NCI-H1930 (cell line): ENCODE measurements at places on chromosomes 1 and 21.
A peak's percentile ranks its signal among the peaks of the same experiment; 100 is the strongest.

DNA sequence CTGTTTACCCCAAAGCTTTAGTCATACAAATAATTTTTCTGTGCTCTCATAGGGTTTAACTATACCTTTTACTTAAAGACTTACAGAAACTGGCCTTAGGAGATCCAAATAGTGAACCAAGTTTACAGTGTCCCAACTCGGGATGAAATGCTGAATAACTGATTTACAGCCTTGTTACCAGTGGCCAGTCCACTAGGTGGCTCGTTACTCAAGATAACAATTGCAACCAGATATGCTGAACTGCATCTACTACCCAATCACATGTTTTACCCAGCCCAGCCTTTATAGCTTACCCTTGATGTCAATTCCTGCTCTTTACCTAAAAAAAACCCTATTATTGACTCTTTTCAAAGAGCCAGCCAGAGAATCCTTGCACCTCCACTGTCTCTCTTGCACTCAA lies 1148.8 kb upstream of the ADGRL4 start:
- no peak for DNase-seq

DNA sequence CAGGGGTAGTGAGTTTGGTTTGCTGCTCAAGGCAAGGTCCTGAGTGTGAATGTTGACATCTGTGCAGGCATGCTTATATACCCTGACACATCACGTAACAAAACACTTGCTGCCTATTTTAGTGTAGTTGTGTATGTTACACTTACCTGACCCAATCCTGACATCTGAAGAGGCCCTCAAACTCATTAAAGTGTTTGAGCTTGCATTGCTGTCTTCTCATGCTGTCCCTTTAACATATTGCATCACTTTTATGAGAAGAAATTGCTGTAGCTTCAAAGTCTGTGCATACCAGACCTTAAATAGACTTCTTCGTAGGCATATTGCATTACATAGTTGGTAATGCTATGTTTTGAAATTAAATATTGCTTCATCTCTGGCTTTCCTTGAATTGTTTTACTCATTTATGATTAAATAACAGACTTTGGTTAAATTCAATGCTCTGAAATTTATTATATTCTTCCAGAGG lies at the start of gene KRTAP19-3:
Gene KRTAP19-3, minus strand, starts transcription at position 51 of the 466 bp plus-strand sequence. CDS start 56 bp downstream, outside the sequence.
- DNase-seq: no peak

DNA sequence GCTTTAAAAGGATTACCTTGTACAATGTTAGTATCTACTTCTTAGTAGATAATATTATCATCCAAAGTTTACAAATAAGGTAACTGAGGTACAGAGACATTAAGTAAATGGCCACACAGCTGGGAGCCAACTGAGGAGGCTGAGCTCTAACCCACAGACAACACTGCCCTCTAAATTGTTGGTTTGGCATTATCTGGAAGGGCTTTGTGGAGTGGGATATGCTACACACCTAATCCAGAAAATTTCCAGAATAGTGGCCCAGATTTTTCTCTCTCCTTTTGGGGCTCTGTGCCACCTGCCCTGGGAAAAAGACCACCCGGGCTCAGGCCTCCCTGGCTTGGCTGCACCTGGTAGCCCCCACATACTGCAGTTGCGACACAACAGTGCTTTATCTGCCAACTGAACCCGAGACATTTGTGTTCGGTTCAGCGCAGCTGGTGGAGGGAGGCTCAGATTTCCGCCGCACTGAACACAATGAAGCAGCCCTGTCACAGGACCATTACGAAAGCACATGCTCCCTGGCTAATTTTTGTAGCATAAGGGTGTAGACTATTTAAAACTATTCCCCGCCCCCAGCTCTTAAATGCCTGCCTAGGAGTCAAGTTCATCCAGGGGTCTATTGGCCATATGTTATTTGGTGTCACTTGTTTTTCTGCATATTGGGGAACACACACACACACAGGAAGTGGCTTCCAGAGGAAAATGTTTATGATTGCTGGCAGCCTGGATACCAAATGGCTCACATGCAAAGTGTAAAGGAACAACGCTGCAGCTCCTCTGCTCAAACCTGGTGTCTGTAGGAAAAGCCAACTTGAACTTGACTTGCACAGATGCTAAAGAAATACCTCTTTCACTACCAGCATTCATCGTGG lies 92.3 kb upstream of the ESRRG start:
- DNase-seq: no peak

DNA sequence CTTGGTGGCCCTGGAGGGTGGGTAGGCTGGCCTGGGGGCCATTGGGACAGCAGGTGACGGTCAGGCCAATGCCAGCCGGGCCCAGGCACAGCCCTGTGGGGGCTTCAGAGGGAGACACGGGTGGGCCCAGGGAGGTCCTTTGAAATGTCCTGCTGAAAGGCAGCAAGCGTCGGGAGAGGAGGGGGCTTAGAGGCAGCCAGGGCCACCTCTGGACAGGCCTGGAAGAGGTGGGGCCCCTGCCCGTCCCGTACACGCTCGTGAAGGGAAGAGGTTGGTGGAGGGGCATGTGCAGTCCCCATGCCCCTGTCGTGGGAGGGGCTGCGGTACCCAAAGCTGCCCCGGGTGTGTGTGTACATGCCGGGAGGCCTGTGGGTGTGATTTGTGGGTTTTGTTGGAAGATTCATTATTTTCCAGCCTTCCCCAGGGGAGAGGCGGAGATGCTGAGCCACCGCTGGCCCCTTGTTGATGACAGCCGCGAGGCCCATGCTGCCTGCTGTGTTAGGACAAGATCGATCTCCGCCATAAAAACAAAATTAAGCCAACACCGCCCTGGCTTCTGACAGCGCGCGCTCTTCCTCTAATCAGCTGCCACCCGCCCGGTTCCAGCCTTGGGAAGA lies 3.4 kb upstream of the PLCH2 start:
- no peak for DNase-seq

DNA sequence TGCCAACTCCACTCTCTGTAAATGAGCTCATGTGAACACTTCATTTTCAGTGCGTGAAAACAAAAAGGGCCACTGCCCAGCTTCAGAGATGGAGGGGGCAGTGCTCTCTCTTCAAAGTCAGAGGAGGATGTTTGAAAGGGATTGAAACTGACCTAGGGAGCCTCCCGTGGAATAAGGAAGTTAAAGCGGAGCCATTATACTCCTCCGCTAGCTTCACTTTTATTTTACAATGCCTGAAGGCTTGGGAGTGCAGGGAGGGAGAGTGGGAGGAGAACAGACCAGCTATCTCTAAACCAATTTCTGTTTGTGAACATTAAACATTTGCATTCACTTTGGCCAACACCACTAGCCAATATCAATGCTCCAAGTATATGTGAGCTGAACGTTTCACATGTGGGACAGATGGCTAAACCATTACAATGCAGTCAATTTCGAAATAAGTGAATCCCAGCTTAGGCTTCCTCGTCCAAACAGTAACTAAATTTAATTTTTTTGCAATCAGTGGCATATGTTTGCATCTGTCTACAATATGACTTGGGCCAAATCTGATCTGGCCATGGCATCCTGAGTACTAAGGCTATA lies 126.9 kb downstream of the ESRRG start:
- DNase-seq: no peak

DNA sequence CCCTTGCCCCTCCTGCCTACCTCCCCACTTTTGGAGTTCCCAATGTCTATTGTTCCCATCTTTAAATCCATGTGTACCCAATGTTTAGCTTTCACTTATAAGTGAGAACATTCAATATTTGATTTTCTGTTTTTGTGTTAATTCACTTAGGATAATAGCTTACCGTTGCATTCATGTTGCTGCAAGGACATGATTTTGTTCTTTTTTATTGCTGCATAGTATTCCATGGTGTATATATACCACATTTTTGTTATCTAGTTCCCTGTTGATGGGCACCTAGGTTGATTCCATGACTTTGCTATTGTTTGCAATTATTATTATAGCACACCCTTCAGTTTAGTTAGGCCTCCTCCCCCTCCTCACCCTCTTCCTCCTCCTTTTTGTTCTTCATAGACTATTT lies 33.5 kb upstream of the ADAR start:
- DNase-seq: no peak

DNA sequence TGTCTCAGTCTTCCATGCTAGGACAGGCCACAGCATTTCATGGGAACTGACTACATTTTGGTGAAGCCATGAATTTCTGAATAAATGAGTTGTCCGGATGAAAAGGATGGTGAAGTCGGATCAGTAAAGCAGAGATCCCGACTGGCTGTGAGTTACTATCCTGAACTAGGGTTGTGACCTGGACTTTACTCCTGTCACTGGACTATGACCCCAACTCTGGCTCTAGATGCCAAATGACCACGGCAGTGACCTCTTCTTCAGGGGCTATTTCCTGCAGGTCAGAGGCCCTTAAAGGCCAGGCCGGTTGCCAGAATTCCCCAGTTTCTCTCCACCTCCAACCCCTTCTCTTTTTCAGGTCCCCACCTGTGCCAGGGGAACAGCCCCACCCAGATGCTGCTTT lies 1.7 kb upstream of the NECTIN4 start:
- DNase-seq: no peak

- peak; percentile 35 for DNase-seq
These were observed 10.9 kb downstream of the C1orf216 start for GRCh38 chr1:35707601-35708440.

DNA sequence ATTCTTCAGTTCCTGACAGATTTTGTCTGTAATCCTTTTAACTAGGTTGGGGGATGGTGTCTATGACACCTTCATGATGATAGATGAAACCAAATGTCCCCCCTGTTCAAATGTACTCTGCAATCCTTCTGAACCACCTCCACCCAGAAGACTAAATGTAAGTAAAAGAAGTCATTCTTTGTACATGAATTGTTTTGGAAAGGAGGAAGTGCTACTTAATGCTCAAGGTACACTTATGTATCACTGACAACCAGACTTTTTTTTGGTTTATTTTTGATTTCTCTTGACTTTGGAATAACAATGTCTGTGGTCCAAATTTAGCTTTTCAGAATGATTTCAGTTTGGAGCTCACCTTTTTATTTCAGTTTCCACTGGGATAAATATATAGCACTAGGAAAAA lies 2.3 kb downstream of the DYRK3 start:
- DNase-seq: no peak

- no peak for DNase-seq
These were observed 44.2 kb downstream of the ARHGEF11 start for GRCh38 chr1:157001304-157001703.

GRCh38 chr1:236545621-236546169 lies 21.9 kb downstream of the LGALS8 start:
- DNase-seq: no peak

- no peak for DNase-seq
These were observed 19.3 kb downstream of the TEX38 start for GRCh38 chr1:46690931-46691421.

- DNase-seq: no peak
These were observed 44.4 kb upstream of the DHCR24 start for GRCh38 chr1:54931275-54931840.

DNA sequence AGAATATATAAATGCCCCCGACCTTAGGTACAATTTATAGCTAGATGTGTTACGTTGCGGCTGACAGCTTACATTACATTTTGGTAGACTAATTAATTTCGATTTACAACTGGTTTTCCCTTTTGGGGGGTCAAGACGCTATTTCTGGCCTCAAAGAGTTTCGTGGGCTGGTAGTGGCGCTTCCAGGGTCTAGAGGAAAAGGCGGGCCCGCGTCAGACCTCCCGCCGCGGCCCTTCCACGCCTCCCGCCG lies 391 bp downstream of the IFT25 start:
- DNase-seq: no peak

GRCh38 chr1:184244962-184245361 lies 141.9 kb upstream of the C1orf21 start:
- no peak for DNase-seq

GRCh38 chr1:233465745-233466343 lies 138.3 kb downstream of the MAP3K21 start:
- DNase-seq: no peak

GRCh38 chr1:155226910-155227260 lies 18.4 kb downstream of the MTX1 start:
- peak; percentile 49 for DNase-seq

DNA sequence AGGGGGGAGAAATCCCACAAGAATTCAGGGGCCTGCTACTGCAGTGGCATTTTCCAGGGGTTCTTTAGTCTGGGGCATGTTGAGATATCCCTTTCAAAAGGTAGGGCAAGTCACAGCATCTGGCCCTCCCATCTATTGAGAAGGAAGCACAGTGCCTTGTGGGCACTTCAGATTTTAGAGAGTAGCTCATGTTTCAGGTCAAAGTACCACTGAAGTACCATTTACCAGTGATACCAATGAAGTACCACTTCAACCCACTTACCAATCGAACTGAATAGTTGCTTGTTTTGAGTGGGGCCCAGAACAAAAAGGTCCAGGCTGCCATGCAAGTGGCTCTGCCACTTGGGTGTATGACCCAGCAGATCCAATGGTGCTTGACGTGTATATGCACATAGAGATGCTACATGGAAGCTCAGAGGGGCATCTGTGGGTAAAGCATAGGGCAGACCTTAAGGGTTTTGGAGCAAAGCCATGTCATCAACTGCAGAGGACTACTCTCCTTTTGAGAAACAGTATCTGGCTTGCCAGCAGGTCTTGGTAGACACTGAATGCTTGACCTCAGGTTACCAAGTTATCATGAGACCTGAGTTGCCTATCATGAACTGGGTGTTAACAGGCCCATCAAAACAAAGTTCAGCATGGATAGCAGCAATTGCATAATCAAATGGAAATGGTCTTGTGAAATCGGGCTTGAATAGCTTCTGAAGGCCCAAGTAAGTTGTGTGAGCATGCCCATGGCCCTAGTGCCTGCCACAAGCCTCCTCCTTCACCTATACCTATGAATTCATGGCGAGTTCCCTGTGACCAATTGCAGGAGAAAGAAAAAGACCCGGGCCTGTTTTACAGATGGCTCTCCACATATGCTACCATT lies 23.5 kb downstream of the PLA2G2D start:
- DNase-seq: no peak

- DNase-seq: no peak
These were observed 11.3 kb upstream of the PDZK1IP1 start for GRCh38 chr1:47201179-47201578.

DNA sequence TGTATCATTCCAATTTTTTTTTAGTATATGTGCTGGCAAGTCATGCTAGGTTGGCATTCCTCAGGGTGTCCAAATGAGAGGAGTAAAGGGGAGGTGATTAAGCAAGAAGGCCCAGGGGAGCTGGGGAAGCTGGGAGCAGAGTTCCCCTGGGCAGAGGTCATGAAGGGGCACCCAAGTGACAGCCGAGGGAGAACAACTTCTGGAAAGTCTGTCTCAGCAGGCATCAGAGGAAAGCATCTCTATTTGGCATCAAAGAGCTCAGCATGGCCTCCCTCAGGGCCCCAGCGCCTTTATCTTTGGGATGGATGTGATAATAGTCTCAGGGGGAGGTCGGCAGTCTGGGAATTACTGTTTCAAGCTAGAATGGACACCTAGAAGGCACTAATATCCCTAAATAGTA lies 5.0 kb upstream of the ENO1 start:
- DNase-seq: no peak

- DNase-seq: no peak
These were observed 178.9 kb upstream of the GREM2 start for GRCh38 chr1:240790856-240791255.

DNA sequence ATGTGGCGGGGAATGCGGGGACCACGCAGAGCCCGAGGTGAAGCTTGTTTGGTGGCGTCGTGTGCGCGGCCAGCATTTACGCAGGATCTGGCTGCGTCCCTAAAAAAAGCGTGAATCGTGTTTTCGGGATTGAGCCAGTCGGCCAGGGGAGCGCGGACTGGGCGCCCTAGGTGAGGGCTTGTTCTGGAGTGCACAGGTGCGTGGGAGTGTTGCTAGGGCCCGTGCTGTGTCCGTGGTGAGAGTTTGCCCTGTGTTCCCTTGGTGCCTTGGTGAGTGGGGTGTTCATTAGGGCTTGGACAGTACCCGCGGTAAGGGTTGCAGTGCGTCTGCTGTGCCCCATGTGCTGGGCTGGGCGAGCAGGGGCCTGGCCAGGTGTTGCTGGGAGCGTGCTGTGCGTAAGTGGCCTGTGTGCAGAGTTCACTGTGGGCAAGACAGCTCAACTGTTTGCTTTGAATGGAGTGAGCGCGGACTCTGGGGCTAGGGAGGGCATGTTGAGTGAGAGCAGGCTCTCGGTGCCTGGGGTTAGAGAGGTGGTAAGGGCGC lies 673 bp downstream of the CD46 start:
- no peak for DNase-seq
